Putamen (tissue), 1 donor: ENCODE measurements at places on chromosomes 1 and 21.

DNA sequence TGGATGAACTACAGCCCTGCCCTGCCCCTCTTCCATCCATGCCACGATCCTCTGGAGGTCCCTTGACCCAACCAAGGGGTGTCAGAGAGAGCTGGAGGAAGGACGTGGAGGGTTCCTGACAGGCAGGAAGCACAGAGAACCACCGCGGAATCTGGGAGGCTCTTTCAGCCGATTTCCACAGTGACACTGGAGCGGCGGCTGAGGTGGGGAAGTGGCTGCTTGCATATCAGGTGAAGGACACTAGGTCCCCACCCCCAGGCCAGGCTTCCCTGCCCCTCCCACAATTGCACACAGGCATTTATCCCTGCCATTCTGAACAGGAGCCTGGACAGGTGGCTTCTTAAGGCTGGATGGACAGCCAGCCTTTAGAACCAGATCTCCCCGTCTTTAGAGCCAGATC lies 17.5 kb downstream of the LRRC71 start:
- DNase-seq: no peak

GRCh38 chr1:230068952-230069684 lies 2.1 kb downstream of the GALNT2 start:
- no peak for DNase-seq

DNA sequence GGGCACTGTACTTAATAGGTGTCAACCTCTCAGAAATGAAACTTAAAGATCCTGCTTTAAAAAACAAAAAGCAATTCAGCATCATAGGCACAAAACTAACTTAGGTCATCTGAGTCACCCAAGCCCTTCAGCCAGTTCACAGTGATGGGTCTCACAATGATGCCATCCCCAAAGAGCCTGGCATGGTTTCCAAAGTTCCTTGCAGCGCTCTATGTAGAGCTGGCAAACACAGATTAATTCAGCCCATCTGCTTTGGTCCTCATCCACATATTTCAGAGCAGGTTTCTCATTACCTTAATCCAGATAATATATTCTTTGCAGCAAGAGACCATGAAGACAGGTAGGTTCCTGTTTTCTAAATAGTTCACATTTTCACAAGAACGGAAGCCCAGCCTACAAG lies 14.6 kb upstream of the PLA2G2C start:
- no peak for DNase-seq

GRCh38 chr1:92662048-92662447 lies 122.9 kb downstream of the EVI5 start:
- no peak for DNase-seq

- no peak for DNase-seq
These were observed 218.0 kb upstream of the GALNT2 start for GRCh38 chr1:229848752-229849677.

DNA sequence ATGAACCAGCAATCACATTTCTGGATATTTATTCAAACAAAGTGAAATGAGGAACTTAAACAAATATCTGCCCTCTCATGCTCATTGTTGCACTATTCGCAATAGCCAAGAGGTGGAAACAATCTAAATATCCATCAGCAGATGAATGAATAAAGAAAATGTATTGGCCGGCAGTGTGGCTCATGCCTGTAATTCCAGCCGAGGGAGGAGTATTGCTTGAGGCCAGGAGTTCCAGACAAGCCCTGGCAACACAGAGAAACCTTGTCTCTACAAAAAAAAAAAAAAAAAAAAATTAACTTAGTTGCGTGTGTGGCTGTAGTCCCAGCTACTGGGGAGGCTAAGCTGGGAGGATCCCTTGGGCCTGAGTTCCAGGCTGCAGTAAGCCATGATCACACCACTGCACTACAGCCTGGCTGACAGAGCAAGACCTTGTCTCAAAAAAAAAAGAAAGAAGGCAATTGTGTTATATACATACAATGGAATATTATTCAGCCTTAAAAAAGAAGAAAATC lies 191.4 kb downstream of the AKT3 start:
- no peak for DNase-seq

DNA sequence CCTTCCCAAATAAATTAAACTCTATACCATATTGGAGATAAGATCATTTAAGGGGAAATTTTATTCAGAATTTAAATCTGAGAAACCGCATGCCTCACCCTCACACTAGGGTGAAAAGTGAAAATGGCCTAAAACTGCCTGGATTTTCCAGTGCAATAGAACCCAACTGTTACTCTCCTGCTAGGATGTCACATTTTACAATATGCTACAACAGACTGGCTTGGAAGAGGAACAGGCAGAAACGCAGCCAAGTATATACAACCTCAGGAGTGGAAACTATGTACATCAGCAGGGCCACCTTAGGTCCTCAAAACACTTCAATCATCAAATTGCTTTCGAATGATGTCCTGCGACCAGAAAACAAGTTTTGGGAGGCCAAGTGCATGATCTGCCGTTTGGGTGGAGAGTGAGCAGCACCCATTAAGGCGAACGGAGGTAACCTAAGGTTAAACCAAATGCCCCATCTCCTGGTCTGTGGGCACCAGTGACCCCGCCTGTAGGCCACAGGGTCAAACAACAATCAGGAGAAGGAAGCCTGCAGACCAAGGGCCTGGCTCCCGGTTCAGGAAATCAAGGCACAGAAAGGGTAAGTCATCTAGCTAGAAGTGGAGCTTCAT lies 4.9 kb downstream of the RCAN1 start:
- DNase-seq: no peak

DNA sequence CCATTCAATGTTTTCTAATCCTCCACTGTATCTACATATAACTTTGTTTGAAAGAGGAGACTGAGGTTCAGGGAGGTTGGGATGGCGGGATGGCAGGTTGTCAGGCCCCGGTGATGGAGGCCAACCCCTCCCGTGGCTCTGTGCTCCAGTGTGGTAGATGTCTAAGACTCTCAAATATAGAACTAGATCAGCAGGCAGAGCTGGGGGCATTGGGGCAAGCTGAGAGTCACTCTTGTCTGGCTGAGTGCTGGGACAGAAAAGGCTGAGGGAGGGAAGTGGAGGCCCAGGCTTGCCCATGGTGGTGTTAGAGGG lies 1.7 kb downstream of the IL6R start:
- no peak for DNase-seq

DNA sequence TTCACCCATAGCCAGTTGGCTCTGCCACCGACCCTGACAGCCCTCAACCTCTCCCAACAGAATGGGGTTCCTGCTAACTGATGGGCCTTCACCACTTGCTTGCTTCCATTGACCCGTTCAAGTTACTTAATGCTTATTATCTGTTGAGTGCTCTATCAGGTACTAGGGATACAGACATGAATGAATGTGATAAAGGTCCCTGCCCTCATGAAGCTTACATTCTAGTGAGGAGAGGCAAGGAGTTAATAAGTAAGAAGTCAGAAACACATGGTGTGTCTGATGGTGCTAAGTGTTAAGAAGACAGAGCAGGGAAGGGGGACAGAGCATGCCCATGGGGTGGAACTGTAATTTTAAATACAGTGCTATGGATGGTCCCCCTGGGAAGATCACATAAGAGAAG lies 107.5 kb upstream of the JUN start:
- no peak for DNase-seq

- DNase-seq: no peak
These were observed 211.1 kb upstream of the FAM78B start for GRCh38 chr1:166377896-166378295.

GRCh38 chr1:160887071-160887470 lies 2.1 kb upstream of the ITLN1 start:
- DNase-seq: no peak

- no peak for DNase-seq
These were observed 120.5 kb upstream of the WNT4 start for GRCh38 chr1:22263359-22263758.

DNA sequence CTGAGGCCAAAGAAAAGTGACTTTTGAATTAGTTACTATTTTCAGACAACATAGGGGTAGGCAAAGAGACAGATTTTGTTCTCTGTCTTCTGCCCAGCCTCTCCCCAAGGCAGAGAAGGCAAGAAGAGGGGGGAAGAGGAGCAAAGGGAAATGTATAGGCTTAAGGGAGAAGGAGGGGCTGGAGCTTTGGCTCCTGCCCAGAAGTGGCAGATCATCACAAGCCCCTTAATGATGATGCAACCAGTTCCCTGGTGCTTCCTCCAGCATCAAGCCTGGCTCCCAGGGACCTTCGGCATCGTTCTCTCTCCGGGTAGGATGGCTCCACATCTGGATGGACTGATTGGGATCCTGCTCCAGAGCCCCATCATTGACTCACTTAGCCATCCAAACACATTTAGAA lies 112.8 kb downstream of the KCND3 start:
- no peak for DNase-seq

DNA sequence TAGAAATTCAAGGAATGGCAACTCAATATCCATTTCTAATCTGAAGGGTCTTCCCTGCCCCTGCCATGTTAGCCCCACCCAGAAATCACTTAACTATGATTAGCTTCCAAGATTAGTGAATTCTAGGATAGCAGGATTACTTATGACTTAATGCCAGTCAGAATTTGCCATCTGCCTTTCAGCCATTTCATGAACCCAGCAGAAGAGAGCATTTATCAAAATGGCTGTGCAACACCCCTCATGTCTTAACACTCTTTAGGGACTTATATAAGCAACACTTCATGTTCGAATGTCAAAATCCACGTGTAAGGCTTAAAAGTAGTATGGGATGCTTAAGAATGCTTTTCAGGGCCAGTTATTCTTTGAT lies 288.5 kb downstream of the NFIA start:
- DNase-seq: no peak
